NCI-H1417 treated with DMSO at 0.1 percent for 48 hours (cell line): ENCODE measurements at places on chromosomes 6 and 20.

- no peak for DNase-seq
Measured at GRCh38 chr20:36405255-36405654, 99.1 kb downstream of the DLGAP4 start.

DNA sequence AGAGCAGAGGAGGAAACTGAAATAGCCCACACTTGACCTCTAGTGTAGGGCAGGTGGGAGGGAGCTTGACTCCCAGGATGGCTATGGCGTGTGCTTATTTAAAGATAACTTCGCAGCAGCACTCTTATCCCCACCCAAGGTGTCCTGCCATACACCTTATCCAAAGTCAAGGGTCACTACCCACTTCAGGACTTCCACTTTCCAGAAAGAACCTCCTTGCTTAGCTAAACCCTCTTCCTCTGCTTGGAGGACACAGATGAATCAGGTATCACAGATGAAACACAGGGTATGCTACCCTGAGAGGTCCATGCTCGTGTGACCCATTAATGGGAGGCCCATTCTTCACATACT is 2.3 kb downstream of the RIN2 start:
- no peak for DNase-seq

DNA sequence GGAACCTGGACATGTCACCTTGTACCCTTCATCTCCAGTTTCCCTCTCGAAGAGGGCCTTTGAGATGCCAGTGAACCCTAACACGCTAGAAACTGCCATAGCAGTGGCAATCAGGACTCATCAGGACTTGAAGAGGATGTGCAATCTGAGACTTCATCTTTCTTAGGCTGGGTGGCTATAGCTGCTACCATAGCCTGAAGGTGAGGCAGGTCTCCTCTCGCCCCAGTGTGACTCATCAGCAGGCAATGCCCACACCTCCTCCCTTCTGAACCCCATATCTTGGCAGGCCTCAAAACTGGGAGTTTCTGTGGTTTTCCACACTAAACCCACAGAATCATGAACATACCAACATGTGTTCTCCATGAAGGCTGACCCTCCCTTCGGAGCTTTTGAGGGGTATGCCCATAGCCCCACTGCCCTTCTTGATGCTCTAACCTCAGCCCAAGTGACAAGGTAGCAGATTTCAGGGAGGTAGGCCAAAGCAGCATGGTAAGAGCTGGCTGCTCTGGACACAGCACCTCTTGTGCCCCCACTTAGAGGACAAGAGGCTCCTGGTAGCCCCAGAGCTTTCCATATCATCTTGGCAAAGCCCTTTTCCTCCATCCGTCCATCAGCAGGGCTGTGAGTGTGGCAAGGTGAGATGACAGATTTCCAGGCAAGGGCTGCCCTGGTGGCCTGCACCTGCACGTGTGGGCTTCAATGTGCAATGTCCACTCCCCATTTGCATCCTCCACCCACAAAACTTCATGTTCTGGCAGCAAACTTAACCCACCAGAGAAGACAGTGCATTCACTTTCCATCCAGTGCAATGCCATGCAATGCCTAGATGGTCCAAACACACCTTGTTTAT is 2.6 kb downstream of the BLCAP start:
- no peak for DNase-seq

GRCh38 chr20:56689852-56690485 is 60.9 kb downstream of the TFAP2C start:
- DNase-seq = no peak

GRCh38 chr6:37966801-37967200 is 147.3 kb downstream of the ZFAND3 start:
- no peak for DNase-seq

DNA sequence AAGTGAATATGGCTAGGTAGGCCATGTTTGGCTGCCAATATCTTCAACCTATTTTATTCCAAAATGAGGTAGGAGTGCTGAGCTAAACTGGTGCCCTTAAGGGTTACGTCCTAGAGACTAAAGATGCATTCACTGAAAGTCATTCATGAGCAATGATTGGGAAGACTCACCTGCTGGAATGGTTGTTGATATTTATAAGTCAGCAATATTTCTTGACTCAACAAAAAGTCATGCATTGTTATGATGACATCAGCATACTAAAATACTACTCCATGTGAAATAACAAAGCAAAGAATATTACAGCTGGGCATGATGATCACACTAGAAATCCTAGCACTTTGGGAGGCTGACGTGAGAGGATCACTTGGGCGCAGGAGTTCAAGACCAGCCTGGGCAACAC is 17.6 kb upstream of the NUP153 start:
- DNase-seq = no peak
